ENCODE measurements at places on chromosomes 4 and X.

DNA sequence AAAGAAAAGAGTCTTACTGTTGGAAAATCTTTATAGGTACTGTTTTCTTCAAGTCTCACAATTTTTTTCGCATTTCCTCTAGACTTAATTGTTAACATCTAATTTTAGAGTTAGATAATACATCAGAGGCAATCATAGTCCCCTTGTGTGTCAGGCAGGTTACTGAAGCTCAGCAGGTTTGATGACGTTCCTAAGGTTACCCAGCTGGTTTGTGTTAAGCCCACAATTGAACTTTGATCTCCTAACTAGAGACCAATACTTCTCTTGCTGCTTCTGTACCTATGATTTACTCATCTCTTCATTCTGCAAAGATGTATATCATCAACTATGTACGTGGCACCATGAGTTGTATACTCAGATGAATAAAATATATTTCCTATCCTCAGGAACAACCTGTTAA, 131.6 kb upstream of the STIM2 start:
- DNase-seq: no peak

- DNase-seq: no peak
These were observed 27.5 kb downstream of the CCDC149 start for GRCh38 chr4:24885342-24885741.

GRCh38 chrX:23799469-23800065, 16.6 kb downstream of the SAT1 start:
- no peak for DNase-seq

DNA sequence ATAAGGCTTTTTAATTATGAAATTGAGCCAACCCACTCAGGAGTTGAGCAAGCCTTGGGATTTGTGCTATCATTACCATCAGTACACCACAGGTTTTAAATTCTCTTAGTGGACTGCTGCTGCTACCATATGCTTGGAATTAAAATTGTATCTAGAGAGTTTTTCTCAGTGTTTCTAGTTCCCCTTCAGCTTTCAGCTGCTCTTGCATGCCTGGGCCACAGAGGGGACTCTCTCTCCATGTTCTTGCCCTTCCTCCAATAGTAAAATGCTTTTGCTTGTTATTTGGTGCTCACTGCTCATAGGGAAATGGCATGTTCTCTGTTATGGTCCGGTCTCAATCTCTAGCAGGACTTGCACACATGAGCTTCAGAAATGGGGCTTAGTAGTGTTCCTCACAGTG, 101.9 kb downstream of the IGSF1 start:
- no peak for DNase-seq

GRCh38 chr4:106854569-106855351, 181.4 kb downstream of the DKK2 start:
- no peak for DNase-seq

DNA sequence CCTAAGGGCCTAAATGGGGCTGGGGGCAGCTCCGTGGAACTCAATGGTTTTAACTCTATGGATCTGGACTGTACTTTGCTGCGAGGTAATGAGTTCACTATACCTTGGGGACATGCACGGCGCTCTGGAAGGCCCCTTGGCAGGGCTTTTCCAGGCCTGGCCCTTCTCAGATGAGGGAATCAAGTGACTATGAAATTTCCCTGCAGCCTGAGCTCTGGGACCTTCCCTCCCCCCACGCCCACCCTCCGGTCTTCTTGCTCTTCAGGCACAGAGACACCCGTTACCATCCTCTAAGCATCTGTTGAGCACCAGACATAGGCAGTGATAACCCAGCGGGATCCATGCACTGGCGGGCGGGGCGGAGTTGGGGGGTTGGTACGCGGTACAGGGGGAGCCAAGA, 109.2 kb downstream of the PSAPL1 start:
- no peak for DNase-seq

GRCh38 chrX:133590703-133591505, 175.6 kb upstream of the GPC4 start:
- DNase-seq: no peak

GRCh38 chr4:139540161-139540560, 15.9 kb downstream of the SETD7 start:
- DNase-seq: no peak

- no peak for DNase-seq
These were observed 132.8 kb upstream of the MAP9 start for GRCh38 chr4:155509555-155509954.

- no peak for DNase-seq
These were observed 12.6 kb downstream of the SRD5A3 start for GRCh38 chr4:55358668-55359067.

GRCh38 chr4:39032218-39033085, at the start of gene TMEM156:
Gene TMEM156 (minus strand): TSS chr4:39032409. CDS start chr4:39032313, 96 bp downstream.
- peak; percentile 10 for DNase-seq

DNA sequence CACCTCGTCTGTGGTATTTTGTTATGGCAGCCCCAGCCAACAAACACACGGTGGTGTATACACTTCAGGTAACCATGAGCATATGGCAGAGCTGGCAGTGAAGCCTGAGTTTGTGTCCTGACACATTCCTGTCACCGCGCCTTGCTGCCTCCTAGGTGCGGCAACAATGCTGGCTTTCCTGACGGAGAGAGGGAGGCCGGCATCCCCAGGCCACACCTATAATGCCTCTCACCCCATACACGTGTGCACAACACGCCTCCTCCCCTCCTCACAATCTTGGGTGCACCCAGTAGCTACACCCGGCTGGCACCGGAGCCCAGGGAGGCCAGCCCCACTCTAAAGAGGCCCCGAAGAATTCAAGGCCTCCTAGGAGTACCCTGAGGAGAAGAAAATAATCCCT, 158.5 kb downstream of the NSUN7 start:
- DNase-seq: no peak

GRCh38 chr4:90757534-90758060, 630.4 kb downstream of the CCSER1 start:
- DNase-seq: no peak

DNA sequence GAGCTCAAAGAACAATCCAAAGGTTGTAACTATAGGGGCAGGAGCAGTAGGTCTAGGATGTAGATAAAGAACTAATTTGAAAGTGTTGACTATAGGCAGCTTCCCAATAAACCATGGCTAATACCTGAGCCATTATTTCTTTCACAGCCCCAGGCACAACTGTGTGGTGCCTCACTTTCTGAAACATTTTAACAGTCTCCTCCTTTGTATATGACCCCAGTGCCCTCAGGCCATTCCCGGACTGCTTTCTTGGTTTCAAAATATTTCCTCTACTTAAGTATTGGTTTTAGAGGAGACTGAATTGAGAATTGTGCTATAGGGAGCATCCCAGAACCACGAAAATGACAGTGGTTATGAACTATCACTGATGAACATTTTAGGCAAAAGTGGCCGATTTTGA, 728.7 kb downstream of the IL1RAPL1 start:
- no peak for DNase-seq

GRCh38 chr4:107115185-107115847, 79.2 kb upstream of the DKK2 start:
- DNase-seq: no peak

GRCh38 chr4:1042352-1043055, 31.1 kb downstream of the FGFRL1 start:
- no peak for DNase-seq

DNA sequence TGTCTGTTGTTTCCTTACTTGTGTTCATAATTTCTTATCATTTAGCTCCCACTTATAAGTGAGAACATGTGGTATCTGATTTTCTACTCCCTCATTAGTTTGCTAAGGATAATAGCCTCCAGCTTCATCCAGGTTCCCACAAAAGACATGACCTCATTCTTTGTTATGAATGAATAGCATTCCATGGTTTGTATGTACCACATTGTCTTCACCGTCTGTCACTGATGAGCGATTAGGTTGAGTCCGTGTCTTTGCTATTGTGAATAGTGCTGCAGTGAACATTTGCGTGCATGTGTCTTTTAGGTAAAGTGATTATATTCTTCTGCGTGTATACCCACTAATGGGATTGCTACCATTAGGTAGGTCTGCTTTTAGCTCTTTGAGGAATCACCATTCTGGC, 624.3 kb upstream of the EPHA5 start:
- DNase-seq: no peak

DNA sequence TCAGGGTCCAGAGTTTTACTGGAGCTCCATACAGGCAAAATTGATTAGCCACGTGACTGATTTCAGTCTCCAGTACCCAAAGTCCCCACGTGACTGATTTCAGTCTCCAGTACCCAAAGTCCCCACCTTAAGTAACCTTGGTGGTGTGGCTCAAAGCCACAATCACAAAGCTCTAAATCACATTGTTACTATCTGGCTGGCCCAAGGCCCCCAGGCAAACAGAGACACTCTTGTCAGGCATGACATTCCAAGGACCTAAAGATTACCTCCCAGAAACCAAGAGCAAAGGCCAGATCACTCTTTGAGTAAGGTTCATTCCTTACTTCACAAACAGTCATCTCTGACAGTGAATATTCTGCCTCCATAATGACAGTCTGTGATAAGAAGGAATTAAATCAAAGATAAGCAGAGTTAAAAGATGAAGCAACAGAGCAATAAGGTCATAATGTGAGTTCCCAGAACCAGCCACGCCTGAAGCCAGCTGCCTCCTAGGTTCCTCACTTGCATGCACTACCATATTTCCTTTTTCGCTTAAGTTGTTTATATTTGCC, 78.5 kb downstream of the ANXA3 start:
- no peak for DNase-seq

DNA sequence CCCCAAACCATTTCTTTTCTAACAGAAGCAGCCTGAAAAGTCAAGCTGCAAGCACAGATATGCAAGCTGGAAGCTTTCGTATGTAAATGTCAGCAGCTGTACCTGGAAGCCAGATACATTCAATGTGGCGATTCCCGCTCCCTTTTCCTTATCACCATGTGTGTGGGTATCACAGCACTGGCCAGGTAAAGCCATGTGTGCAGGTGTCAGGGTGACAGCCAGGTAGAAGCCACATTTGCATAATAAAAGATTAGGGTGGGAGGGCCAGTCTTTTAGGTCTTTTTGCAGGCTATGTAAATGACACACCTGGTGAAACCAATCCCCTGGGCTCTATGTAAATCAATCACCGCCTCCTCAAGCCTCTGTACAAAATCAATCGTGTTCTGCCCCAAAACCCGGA, 50.1 kb downstream of the RXFP1 start:
- DNase-seq: no peak

- no peak for DNase-seq
These were observed 25.5 kb upstream of the LRCH2 start for GRCh38 chrX:115259238-115259875.

DNA sequence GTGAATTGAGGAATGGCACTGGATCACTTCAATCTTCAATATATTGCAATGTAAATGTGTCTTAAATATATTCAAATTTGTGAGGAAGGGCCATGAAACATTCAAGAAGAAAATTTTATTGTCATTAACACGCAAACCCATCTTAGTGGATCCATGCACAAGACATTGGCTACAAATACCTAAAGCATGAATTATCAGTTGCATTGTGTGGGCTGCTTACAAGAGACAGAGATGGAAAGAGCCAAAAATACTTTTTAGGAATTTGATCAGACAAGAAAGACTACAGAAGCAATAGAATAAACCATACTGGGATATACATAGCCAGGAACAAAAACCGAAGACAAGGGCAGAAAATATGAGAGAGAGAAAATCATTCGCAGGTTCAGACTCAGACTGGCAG, 616.2 kb upstream of the GRIA3 start:
- DNase-seq: no peak

- no peak for DNase-seq
These were observed 59.6 kb downstream of the FAM53A start for GRCh38 chr4:1624519-1624910.

DNA sequence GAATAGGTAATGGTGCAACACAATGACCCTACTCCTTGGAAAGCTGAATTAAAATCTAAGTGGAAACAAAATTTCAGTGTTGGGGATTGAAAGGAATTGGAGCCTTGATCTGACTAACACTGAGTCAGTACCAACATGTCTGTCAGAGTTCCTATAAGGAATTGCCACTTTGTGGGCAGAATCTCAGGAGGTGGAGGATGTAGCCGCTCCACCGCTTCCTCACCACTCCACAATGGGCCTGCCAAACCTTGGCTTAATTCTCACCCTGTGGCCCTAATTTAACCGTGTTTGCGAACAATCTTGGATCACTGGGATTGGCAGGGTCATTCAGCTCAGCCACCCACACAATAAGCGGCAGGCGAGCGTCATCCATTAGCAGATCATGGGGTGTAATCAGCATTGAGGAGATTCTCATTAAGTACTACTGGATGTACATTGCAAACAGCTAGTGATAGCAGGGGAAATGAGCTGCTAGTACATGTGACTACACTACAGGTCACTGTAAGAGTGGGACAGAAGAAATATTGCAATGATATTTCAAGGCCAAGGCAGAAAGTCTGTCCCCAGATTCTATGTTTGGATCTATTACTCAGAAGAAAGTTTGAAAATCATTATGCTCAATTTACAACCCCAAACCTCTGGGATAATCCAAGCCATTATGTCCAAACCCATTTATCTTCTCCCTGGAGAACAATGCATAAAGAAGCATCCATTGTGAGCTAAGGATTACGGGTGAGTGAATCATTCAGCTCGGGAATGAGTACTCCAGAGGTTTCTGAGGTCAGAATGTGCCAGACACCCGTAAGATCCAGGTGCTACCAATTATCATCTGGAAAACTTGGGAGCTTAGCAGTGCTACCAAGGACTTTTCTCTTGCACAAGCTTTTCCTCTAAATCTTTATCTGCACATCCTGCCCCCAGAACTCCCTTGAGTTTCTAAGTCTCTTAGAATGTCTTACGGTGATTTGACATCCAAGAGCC, 5.8 kb downstream of the SRPX start:
- no peak for DNase-seq

- DNase-seq: no peak
These were observed 96.0 kb downstream of the DHRSX start for GRCh38 chrX:2404776-2405175.

DNA sequence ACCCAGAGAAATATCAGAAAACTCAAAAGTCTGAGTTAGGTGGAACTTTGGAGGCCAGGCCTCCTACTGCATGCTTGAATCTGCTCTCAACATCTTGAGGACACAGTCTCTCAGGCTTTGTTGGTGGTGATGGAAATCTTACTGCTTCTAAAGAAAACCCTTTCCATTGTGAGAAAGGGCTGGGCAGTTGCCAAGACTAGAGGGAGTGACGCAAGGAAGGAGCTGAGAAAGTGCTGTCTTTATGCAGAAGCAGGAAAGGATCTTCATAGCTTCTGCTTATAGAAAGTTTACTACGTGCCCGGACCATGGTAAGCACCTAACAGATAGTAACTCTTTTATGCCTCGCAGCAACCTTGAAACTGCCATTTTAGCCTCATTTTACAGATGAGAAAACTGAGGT, 2.4 kb upstream of the CRMP1 start:
- DNase-seq: no peak

Measured in stimulated activated CD4-positive, alpha-beta T cell treated with anti-CD3 and anti-CD28 coated beads, Interleukin-12 subunit alpha, Interleukin-12 subunit beta, amount 100 ng/mL, for 24 hours (primary cell).